RPMI7951 (cell line): ENCODE measurements at places on chromosomes 13 and 19. TPM values are rescaled to one million over a fixed set of nuclear protein-coding genes. Genes with fewer than 3 reads are reported as not detected.

- no peak for DNase-seq
These were observed 1.1 kb downstream of the ADAMTS10 start for GRCh38 chr19:8609279-8610040.

- no peak for DNase-seq
These were observed 575.1 kb downstream of the SLITRK6 start for GRCh38 chr13:85223883-85224656.

GRCh38 chr19:38420935-38421334 is 5.1 kb downstream of the RASGRP4 start:
- no peak for DNase-seq

DNA sequence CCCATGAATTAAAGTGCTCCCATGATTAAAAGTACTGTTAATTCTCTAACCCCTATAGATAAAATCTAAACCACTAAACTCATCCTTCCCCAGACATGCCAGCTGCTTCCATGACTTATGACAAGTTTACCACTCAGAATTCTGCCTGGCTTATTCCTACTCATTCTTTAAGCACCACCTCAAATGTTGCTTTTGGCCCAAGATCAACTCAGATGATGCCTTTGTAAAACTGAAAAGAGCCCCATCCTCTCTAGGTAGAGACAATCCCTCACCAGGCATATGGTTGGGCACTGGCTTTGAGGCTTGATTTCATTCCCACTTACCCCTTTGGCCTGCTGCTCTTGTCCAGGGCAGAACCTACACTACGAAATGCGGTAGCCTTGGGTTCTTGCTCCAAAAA is 250.0 kb downstream of the DNAJC15 start:
- peak; percentile 75 for DNase-seq

GRCh38 chr13:48729856-48730255 is 76.1 kb downstream of the CYSLTR2 start:
- no peak for DNase-seq

DNA sequence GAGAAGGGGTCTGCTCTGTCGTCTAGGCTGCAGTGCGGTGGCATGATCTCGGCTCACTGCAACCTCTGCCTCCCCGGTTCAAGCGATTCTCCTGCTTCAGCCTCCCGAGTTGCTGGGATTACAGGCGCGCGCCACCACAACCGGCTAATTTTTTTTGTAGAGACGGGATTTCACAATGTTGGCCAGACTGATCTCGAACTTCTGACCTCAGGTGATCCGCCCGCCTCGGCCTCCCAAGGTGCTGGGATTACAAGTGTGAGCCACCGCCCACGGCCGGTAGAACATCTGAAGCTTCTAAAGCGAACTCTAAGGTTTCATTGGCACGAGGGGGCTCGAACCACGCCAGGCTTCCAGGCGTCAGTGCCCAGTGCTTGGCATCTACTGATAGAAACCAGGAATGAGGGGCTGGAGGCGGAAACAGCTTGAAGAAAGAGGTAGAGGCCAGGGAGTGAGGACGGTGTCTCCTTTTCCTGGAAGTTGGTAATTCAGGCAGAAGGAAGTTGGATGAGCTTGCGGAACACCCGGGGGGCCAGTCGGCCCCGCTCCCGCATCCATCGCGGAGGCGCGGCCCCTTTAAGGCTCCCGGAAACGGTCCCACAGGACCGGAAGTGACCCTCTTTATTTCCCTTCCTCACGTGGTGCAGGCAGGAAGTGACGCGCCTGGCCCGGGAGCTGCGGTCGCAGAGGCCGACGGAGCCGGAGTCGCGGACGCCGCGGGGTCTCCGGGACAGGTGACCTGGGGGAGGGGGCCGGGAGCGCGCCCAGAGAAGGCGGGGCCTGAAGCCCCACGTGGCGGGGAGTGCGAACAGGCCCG is at the start of gene CCDC9:
Gene CCDC9 (plus strand): TSS at position 647 of the 814 bp plus-strand sequence. CDS start 1,876 bp downstream, outside the sequence.
- DNase-seq = peak; percentile 96

- DNase-seq = no peak
These were observed 73.3 kb upstream of the WASF3 start for GRCh38 chr13:26484196-26484595.

DNA sequence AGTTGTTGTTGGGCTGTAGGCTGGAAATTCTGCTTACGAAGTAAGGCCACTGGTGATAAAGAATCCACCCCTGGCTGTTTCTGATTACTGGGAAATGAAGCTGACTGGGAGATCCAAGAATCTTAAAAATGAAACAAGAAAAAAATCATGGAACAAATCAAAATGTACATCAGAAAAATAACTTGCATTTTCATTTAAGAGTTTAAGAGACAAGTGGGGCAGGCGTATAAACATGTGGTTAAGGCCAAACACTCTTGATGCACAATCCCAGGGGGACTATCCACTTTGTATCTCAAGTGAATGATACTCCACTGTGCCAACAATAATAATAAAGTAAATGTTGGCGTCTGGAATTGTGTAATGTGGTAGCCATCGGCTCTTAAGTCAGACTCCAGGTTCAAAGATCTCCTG is 24.6 kb downstream of the ZMYM5 start:
- no peak for DNase-seq

- DNase-seq = no peak
These were observed 23.2 kb downstream of the C13orf46 start for GRCh38 chr13:113950451-113951245.

- no peak for DNase-seq
These were observed 64.6 kb downstream of the ATP11A start for GRCh38 chr13:112754281-112755025.

DNA sequence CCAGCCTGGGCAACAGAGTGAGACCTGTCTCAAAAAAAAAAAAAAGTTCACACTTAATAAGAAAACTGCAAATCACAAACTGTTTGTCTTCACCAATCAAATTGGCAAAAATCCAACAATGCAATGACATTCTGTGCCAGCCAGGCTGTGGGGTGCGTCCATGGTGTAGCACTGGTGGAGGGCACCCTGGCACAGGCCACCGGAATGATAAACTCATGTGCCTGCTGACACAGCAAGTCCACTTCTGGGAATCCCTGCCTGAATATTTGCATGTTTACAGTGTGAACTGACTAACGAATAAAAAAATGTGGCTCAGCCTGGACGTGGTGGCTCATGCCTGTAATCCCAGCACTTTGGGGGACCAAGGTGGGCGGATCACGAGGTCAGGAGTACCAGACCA is 1.6 kb upstream of the LRRC25 start:
- peak; percentile 45 for DNase-seq

- no peak for DNase-seq
These were observed 189.6 kb upstream of the CSNK1A1L start for GRCh38 chr13:37295071-37295470.

- DNase-seq = peak; percentile 96
These were observed 96.8 kb upstream of the WASF3 start for GRCh38 chr13:26460648-26461047.

GRCh38 chr19:45826934-45827333 is 11.8 kb upstream of the RSPH6A start:
- DNase-seq = no peak

DNA sequence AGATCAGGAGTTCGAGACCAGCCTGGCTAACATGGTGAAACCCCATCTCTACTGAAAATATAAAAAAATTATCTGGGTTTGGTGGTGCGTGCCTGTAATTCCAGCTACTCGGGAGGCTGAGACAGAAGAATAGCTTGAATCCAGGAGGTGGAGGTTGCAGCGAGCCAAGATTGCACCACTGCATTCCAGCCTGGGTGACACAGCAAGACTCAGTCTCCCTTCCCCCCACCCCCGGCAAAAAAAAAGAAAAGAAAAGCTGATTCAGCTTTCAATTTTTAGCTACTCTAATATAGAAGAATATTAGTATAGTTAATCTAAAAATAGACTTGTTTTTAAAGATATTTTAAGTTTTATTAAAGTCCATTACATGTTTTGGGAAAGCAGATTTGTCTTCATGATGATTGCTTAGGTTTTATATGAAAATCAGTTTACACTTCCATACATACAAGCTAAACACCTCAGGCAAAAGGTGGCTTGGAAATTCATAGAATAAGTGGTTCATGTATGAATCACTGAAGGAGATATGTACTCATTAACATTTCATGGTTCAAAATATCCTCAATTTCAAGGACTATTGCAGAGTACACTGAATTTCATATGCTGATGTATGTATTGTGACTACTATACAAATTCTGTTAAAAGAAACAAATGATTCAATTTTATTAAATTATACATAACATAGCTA is 165.2 kb downstream of the TDRD3 start:
- no peak for DNase-seq

- DNase-seq = peak; percentile 19
These were observed 24.2 kb downstream of the UHRF1 start for GRCh38 chr19:4933528-4933927.

GRCh38 chr13:108911807-108912206 is 282.4 kb downstream of the MYO16 start:
- no peak for DNase-seq

DNA sequence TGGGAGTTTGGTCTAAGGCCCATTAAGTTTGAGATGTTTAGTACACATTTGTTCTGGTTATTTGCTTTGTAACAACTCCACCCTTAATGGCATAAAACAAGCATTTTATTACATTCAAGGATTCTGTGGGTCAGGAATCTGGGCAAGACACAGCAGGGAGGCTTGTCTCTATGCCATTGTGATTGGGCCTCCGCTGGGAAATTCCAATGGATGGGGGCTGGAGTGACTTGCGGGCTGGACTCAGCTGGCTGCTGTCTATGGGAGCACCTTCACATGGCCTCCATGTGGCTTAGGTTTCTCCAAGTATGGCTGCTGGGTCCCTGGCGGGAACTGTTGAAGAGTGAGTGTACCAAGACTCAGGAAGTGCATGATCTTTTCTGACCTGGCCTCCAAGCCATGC is 159.0 kb downstream of the PAN3 start:
- no peak for DNase-seq

GRCh38 chr13:57634839-57635165 is 3.3 kb downstream of the PCDH17 start:
- DNase-seq = no peak

GRCh38 chr13:113651511-113652403 is 6.2 kb downstream of the ATP4B start:
- no peak for DNase-seq

DNA sequence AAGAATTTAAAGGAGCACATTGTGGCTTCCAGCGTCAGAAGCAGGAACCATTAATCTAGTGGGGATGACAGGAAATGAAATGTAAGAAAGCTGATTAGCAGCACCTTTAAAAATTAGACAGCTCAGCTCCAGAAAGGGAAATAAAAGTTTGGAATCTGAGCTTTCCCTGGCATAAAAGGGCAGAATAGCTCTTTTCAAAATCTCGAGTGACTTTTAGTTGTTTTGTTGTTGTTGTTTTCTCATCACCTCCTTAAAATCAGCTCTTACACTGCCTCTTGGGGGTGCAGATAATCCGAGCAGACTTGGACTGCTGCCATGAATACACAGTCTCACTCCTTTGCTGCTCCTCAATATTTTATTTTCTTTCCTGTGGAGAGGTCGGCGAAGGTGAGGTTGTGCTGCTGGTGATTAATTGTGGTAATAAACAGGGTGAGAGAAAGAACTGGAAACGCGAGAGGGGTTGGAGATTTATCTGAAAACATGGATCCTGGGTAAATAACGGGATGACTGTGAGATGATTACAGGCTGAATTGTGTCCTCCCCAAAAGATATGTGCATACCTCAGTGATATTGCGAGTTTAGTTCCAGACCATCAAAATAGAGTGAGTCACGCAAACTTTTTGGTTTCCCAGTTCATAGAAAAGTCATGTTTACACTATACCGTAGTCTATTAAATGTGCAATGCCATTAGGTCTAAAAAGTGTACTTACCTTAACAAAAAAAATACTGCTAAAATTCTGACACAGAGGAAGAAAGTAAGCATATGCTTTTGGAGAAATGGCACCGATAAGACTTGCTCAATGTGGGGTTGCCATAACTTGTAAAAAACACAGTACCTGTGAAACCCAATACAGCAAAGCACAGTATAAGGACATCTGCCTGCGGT is 787.7 kb downstream of the UQCRFS1 start:
- no peak for DNase-seq

- peak; percentile 39 for DNase-seq
These were observed 7.3 kb upstream of the DGKH start for GRCh38 chr13:42041011-42041683.

GRCh38 chr19:1223018-1223855 is 14.6 kb downstream of the CBARP start:
- peak; percentile 43 for DNase-seq

- DNase-seq = peak; percentile 43
These were observed 4.8 kb downstream of the FCHO1 start for GRCh38 chr19:17755977-17756670.

GRCh38 chr19:38303517-38304351 is at the start of gene C19orf33:
Gene C19orf33 (plus strand): TSS chr19:38304251. CDS start chr19:38304262, 11 bp downstream.
- DNase-seq = no peak

GRCh38 chr13:106471957-106472543 is 63.4 kb downstream of the EFNB2 start:
- DNase-seq = peak; percentile 86

DNA sequence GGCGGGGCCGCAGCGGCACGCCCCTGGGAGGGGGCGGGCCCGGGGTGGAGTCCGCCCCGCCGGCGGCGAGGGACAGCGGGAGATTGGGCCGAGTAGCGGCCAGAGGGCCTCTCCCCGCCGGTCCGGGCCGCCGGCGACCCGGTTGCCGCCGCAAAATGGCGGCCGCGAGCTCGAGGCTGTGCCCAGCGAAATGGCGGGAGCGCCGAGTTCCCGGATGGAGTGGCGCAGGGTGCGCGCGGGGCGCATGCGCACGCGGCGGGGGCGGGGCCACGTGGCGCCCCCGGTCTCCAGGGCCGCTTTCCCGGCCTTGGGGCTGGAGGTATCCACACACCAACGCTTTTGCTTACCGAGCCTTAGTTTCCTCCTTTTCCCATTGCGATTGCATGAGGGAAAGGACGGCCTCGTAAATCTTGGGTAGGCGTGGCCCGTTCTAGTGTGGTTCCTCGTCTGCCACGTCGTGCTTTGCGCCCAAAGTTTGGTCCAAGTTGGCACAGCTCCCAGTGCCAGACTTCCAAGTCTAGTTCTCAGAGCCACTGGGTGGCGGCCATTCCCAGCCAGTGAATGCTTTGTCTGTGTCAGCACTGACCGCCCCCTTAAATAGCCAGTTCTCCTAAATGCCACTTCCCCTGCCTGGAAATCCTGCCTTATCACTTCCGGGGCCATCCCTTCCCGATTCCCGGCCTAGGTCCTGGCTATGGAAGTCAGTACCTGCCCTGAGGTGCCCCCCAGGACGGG is 513 bp downstream of the CIRBP start:
- DNase-seq = peak; percentile 92

GRCh38 chr19:39110263-39110967 is 15.2 kb upstream of the PAK4 start:
- peak; percentile 32 for DNase-seq

Gene NPAS1
- total RNA-seq = not detected in 2 replicates

Gene C19orf38
- 0.36 TPM in 1 of 2 replicates, not detected in the other for total RNA-seq

Gene CYP4F12
- total RNA-seq = 0.20 TPM in 1 of 2 replicates, not detected in the other

Gene ZNF577
- 3.3 and 3.7 TPM in 2 replicates for total RNA-seq

Gene ETFB
- total RNA-seq = 158 and 206 TPM in 2 replicates

Gene GRIN3B
- total RNA-seq = 0.20 and 0.24 TPM in 2 replicates

Gene CEBPA
- total RNA-seq = under 0.01 TPM in 1 of 2 replicates, not detected in the other

Gene TMPRSS9
- total RNA-seq = 0.10 TPM in 1 of 2 replicates, not detected in the other

Gene ZNF816
- 11.4 and 16.4 TPM in 2 replicates for total RNA-seq

Gene KLK4
- total RNA-seq = not detected in 2 replicates
